ENCODE measurements at places on chromosomes 16 and 17. TPM values are rescaled to one million over a fixed set of nuclear protein-coding genes. Genes with fewer than 3 reads are reported as not detected.

UTS2R gene
- total RNA-seq = not detected

HGS gene
- 202 TPM for total RNA-seq

ZSCAN10 gene
- not detected for total RNA-seq

TMEM238L gene
- not detected for total RNA-seq

CCL2 gene
- 8.5 TPM for total RNA-seq

CHRNE gene
- 0.12 TPM for total RNA-seq

TRPV3 gene
- 0.39 TPM for total RNA-seq

ESRP2 gene
- total RNA-seq = 0.09 TPM

FBXW10 gene
- 0.97 TPM for total RNA-seq

SGCA gene
- total RNA-seq = 2.9 TPM

Data from A549 treated with Hydrocortisone at 1 μM for 4 hours (cell line).